ENCODE measurements at places on chromosomes 5 and 9. TPM values are rescaled to one million over a fixed set of nuclear protein-coding genes. Genes with fewer than 3 reads are reported as not detected.

The EIF4E1B gene
- not detected for total RNA-seq

The GBGT1 gene
- total RNA-seq, result 2.2 TPM

DNA sequence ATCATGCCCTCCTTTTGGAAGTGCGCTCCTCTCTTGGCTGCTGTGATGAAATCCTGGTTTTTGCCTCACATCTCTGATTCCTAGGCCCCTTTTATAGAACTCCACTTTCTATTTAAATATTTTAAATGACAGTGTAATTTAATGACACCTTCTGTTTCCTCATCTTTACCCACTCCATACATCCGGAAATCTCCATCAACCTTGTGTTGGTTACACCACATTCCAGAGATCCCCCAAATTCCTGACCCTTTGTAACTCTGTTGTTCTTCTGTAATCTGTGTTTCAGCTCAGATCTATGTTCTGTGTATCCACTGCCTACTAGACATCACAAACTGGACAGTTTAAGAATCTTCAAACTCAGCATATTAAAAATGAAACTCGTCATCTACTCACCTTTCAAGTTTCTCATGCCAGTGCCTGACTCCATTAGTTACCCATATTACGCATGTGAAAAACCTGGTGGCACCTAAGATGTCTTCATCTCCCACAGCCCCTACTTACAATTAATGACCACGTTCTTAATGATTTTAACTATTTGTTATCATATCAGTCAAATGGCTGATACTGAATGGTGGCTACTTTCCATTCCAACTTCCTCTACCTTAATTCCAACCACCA, 25.1 kb downstream of the PARP8 start:
- no peak for DNase-seq

The UBQLN1 gene
- total RNA-seq, result 63.4 TPM

The CTSV gene
- not detected for total RNA-seq

DNA sequence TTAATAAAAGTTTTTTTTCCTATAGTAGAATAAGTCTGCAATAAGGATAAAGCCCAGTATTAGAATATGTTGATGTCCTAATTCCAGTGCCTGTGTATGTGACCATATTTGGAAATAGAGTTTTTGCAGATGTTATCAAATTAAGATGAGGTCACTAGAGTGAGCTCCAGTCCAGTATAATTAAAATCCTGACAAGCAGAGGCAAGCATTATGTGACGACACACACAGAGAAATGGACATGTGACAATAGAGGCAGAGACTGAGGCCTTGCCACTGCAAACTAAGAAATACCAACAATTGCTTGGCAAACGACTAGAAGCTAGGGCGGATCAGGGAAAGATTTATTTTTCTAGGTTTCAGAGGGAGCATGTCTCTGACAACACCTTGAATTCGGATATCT, 216.4 kb upstream of the CYLC2 start:
- DNase-seq, result no peak

The ADGRV1 gene
- total RNA-seq, result 15.9 TPM

DNA sequence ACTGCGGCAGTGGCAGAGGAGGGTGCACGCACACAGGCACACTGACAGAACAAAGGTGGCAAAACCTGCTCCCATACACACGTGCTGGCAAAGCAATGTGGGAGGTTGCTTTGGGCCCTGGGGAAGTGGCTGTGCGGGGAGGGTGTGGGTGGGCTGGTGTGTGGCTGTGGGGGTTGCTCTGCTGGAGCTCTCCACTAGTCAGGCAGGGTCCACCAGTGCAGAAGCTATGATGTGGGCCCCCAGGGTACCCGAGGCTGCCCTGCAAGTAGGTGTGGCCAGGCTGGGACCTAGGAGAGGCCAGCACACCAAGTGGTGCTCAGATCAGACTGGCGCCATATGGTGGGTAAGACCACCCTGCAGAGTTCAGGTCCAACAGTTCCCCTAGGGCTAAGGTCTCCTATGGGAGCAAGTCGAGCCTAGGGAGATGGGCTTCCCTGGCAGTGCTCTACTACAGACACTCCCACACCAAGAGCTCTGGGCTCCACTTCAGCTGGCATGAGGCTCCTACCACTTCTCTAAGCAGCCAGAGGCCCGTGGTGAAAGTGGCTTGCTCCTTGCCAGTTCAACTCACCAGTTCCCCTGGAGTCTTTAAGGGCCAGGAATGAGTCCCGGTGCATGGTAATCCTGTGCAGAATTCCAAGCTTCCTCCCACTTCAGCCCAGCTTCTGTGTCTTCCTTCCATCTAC, 46.2 kb upstream of the IFNE start:
- DNase-seq, result no peak

The CKMT2 gene
- 0.61 TPM for total RNA-seq

The NCS1 gene
- total RNA-seq, result 2.7 TPM

DNA sequence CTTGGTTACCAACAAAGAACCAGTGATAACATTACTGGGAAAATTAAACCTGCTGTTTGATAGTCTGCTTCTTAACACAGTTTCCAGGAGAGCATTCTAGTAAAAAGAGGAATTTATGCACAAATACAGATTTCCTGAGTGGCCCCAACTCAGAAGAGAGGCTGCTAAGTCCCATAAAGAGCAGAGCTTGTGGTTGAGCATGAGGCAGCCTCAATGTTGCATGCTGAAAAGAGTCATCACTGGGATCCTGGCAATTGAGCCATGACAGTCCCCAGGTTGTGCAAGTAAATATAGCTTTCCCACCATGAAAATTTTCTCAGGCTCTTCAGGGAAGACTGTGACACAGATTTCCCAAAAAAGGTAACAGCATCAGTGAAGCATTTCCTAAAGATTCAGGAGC, 47.5 kb upstream of the ADRB2 start:
- DNase-seq, result no peak

- peak; percentile 60 for DNase-seq
These were observed 112.5 kb downstream of the FAM174A start for GRCh38 chr5:100647461-100648230.

The ZNF879 gene
- 1.3 TPM for total RNA-seq

DNA sequence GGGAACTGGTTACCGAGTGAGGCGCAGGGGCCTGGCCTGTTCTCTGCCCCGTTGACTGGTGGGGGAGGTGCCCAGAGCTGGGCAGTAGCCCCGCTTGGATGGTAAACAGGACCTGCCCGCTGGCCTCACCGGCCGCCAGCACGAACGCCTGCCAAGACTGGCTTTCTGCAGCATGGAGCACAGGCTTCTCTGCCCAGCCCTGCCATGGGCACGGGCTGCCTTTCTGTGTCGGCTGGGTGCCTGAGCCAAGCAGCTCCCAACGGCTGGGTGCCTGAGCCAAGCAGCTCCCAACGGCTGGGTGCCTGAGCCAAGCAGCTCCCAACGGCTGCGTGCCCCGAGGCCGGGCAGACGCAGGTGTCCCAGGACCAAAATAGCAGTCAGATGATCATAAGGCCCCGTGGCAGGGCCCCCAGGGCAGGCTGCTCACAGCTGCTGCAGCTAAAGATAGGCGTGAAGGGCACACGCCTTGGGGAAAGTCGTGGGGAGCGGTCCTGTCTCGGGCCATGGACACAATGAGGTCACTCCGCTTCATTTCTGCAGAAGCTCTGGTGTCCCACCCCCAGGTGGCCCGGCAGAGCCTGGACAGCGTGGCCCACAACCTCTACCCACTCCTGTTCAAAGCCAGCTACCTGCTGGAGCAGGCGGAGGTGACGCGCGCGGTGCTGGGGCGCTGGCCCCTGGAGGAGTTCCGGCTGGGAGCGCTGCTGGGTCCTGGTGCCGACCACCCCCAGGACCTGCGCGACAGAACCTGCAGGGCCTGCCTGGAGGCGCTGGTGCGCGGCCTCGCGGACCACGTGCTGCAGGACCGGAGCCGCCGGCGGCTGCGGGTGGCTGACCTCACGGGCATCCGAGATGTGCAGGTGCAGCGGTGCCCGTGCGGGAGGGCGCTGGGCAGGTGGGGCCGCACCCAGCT, at the start of gene LRRC14B:
Gene LRRC14B, plus strand, starts transcription at position 460 of the 913 bp plus-strand sequence. Its CDS starts 44 bp downstream, at position 504.
- peak; percentile 74 for DNase-seq

DNA sequence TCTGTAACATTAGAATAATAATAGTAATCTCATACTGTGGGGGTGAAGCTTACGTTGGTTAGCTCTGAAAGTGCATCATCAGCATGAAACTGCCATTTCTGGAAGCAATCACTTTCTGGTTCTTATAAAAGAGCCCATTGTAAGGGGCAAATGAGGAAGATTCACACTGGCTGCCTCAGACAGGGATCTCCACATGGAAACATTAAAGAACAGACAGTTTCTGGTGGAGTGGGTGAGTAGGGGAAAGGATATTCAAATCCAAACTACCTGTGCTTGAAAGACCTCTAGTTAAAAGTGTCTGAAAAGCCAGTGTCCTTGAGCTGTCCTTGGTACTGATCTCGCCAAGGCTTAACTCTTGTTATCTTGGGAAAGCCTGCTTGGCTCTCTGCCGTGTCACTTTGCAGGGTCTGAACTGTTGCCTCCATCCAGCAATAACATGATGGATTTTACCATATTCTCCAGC, 19.1 kb upstream of the SLC31A2 start:
- no peak for DNase-seq

The SPATA31C1 gene
- total RNA-seq, result not detected

The LOX gene
- total RNA-seq, result 0.97 TPM

DNA sequence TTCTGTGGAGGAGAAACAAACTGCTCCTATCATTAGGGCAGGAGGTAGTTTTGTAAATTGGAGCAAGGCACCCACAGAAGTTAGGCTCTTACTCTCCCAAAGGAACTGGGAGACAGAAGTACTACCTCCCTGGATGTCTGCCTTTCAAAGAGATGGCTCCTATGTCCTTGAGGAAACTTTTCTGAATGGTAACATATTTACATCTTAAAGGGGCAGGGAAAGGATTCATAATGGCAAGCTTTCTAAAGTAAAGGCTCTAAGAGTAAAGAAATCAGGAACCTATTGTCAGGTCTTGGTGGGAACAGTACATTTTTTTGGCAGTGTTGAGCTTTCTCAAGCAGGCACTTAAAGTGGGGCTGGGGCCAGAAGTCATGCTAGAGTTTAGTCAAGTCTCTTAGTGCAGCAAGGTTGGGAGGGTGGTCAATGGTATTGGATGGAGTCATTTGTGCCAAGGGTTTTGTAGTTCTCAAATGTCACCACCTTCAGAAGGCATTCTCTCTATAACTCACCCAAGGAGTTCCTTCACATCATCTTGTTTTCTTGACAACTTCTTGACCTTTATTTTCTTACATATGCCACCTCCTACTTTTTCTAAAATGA, 26.3 kb upstream of the NDFIP1 start:
- DNase-seq, result no peak

DNA sequence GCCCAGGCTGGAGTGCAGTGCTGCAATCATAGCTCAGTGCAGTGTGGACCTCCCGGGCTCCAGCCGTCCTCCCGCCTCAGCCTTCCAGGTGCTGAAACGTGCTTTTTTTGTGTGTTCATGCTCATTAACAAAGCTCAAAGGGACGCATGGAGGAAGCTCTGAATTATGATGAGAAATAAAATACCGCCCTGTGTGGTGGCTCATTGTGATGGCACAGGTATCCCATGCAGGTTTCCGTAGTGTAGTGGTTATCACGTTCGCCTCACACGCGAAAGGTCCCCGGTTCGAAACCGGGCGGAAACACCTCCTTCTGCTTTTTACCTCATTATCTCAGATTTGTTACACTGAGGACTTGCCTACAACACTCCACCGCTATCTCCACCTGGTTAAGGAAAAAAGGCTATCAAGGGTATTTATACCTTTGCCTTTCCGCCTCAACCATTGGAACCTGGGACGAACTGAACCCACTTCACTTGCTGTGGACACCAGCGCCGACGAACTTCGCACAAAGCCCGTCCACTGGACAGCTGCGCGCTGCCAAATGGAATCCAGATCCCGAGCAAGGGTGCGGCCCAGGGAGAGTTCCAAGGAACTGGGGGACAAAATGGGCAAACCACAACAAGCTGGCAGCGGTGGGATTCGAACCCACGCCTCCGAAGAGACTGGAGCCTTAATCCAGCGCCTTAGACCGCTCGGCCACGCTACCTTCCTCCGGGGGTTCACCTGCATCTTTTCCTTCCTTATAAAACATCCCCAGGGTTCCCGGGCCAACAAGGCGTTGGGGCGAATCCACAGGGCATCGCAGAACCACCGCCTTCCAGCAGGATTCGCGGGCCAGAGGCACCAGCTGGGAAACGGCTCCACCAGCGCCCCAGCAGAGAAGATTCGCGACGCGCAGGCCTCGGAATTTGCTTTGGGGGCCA, 26.3 kb downstream of the OR2V2 start:
- no peak for DNase-seq

GRCh38 chr9:91898451-91899218, 51.4 kb downstream of the ROR2 start:
- peak; percentile 34 for DNase-seq

DNA sequence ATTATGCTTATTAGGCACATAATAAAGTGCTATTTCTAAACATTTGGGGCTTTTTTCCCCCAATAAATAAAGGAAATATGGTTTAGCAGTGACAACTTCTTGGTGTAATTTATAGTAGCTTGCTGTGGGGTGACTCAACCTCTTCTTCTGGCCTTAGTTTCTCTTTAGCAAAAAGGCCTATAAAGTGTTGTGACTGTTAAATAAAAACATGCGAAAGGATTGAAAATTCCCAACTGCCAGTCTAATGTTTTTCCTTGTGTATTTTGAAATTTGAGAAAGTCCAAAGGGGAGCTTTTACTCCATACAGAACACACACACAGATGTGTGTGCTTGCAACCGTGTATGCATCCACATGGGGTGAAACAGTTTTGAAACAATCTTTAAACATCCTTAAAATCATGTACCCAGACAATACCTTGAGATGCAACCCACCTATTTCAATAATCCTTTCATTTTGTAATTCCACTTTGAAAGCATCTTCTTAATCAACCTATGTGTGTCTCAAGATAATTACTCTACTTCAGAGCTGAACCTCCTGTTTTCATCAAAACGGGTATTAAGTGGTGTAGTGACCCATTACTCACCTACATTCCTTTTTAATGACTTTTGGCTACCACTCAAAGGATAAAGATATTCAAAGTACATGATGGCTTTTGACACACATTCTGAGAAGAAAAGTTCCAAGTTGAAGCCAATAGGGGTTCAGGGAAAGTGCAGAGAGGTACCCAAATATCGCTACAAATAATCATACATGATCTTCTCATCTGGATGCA, 123.8 kb downstream of the DROSHA start:
- no peak for DNase-seq

The POU5F2 gene
- 1.2 TPM for total RNA-seq

The PCDHGA3 gene
- 1.1 TPM for total RNA-seq

DNA sequence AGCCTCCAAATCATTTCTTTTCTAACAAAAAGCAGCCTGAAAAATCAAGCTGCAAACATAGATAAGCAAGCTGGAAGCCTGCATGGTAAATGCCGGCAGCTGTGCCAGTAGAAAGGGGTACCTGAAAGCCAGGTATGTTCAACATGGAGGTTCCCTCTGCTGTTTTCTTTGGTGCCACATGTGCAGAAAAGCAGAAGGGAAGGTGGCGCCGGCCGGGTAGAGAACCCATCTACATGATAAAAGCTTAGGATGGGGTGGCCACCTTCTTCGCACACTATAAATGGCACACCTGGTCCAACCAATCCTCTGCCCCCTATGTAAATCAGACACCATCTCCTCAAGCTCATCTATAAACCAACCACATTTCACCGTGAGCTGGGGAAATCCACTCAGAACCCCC, 268.9 kb upstream of the IRX2 start:
- DNase-seq, result no peak

All from right lobe of liver (tissue), 6 donors.